ENCODE measurements at places on chromosomes 13 and 19.

DNA sequence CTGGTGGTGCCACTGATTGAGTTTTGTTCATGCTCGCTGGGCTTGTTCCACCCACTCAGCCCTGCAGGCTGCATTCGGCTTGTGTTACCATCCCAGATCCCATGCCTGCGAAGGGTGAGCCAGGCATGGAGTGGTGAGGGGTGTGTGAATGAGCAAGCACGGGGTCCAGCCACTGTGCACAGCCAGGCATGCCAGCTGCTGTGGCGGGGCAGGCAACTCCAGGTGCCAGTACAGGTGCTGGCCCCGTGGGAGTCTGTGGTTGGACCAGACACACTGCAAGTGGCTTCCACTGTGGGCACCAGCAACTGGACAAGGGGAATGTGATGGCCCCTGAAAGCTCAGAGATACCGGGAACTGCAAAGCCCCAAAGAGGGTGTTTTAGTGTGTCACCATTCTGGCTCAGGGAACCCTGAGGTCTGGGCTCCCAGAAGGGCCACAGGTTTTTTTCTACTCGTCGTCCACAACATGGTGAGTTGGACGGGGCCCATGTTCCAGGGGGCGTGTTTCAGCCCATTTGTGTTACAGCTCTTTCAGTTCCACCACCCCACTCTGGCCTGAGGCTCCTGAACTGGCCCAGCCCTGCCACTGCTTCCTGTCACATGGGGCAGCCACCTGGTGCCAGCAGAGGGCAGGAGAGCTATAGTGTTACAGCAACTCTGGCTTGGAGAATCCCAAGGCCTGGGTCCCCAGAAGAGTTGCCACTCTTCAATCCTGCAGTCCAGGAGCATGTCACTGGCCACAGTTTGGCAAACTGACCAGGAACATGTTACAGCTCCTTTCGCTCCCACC, 217.0 kb upstream of the OBI1 start:
- no peak for DNase-seq

DNA sequence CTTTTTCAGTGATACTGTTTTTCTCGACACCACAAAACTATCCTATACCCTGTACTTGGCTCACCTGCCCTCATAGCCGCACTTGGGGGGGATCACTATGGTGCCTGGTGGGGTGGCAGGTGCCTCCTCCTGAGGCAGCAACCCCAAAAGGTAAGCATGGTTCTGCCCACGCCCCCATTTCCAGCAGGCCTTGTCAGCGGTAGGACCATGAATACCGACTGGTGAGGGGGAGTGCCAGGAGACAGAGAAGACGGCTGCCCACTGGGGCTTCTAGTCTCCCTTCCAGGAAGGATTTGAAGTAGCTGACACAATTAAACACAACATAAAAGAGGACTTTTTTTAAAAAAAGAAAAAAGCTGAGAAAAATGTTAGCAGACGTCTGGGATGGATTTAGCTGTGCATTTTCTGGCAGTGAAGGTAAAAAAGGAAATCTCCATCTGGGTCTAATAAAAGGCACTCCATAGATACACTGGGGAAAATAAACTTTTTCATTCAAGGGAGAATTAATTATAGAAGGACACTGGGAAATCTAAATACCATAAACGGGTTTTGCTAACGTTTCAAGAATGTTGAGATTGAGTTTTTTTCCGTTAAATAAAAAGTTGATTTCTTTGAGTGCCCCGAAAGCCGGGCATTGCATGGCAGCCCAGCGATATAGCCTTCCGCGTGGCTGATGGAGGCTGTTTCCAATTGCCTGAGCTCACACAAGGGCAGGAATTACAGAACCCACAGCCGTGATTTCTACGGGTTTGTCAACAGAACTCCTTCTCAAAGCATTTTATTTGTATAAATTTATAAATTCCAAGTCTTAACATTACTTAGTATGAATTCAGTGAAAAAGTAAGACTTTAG, 45.1 kb downstream of the ATP11A start:
- DNase-seq: no peak

DNA sequence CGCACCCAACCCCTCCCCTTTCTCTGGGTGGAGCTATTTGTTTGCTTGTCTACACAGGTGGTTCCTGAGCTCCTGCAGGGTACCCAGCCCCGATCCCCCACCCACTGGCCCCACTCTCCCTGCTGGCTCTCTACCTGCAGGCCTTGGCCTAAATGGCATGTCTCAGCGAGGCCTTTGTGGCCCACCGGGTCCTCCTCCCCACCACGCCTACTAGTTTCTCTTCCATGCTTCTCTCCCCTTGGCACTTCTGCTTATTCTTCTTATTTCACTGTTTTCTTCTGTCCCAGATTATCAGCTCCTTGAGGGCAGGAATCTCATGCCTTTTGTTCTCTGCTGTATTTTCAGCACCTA, 57.4 kb upstream of the ZNF536 start:
- no peak for DNase-seq

DNA sequence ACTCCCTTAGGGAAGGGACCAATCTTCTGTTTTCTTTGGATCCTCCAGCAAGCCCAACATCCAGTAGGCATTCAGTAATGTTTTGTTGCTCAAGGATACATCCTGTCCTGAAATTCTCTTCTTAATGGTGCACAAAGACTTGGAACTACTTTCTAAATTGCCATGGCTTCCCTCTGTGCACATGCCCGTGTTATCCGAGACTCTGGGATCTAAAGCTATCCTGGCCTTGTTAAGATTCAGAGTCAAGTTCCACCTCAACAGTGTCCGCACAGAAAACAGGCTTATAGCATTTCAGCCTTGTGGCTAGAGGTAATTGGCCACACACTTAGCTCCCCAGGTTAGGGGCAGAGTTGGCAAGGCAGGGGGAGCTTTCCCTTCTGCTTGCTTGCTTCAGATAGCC, 71.8 kb downstream of the CBY2 start:
- no peak for DNase-seq

GRCh38 chr19:57269515-57270250, 10.6 kb upstream of the ZNF460 start:
- no peak for DNase-seq

- DNase-seq: no peak
Observed at GRCh38 chr13:91135968-91136367, 211.5 kb upstream of the MIR17HG start.

DNA sequence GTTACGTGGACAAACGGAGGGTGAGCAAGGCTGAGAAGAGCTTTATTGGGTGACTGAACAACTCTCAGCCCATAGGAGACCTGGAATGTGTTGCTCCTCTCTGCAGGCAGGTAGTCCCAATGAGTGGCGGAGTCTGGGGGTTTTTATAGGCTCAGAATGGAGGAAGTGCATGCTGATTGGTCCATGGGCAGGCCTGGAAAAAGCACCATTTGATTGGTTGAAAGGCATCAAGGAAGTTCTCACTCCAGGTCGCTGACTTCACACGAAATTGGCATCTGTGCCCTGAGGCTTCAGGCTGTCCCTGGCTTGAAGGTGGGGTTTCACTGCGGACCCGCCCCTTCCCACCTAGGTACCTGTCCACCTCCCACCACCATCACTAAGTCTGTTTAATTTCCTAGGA, 65.4 kb downstream of the SPATA13 start:
- DNase-seq: no peak

DNA sequence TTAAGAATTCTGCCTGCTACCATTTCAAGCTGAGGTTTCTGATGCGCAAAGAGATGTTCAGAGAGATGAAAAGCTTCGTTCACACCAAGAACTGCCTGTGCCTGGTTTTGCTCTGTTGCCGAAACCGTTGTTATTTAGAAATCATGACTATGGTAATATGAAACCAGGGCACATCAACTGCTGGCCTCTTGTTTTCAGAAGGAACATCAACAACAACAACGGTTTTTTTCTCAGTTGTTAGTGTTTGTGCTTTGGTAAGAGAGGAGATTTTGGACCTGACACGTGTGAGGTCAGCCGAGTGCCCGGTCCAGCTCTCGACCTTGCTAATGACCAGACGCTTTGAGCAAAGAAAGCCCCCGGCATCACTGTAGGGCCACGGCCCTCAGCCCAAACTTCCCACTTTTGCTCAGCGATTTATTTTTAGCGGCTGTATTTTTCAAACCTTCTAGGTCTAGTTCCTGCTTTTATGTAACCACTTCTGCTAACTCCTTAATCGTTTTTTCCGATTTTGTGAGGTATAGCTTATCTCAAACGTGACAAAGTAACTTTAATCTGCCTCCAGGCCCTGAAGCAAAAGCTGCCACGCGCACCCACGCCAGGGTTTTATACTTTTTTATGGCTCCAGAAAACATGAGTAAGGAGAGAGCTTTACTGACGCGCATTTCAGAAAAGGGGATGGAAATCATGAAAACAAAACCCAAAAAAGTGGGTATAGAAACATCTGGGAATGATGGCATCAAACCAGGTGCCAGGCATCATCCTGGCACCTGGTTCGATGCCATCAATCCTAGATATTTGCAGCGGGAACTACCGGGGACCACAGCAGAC, 42.0 kb downstream of the KLF2 start:
- peak; percentile 72 for DNase-seq

DNA sequence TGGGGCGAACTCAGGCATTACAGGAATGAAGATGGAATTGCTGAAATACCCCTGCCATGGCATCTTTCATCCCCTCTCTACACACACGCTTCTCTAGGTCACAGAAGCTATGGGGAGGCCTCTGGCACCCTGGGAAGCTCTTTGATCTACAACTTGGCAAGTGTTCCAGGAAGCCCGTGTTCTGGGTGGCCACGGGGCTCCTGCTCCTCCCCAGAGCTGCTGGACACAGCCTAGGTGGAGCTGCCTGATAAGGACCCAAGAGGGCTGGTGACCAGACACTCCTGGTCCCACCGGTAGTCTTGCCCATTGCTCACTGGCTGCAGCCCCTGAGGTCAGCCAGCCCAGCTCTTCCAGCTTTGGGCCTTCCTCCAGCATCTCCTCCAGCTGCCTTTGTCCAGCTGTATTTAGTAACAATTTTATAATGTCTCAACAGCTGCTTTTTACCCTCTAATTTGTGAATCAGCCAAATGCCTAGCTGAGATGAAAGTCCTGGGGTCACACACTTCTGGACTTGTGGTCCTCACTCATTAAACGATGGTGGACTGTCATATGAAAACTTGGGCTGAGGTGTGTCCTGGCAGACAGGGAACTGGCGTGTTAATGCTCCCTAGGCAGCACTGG, 72.8 kb upstream of the SPATA13 start:
- DNase-seq: no peak

DNA sequence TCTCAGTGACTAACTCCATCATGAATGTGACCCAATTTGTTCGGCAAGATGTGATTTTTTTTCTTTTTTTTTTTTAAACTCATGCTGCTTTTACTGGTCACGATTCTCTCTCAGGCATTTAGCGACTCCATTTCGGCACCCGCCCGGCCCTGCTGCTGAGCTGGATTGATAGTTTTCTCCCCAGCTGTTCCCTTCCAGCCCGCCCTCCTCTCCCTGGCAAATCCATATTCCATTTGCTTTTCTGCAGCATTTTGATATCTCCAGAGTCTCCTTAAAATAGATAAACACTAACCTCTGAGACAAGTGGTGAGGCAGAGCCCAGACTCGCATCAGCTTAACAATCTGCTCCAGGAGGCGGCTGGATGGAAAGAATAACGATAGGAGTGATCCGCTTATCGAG, 55.5 kb upstream of the KATNAL1 start:
- DNase-seq: no peak

DNA sequence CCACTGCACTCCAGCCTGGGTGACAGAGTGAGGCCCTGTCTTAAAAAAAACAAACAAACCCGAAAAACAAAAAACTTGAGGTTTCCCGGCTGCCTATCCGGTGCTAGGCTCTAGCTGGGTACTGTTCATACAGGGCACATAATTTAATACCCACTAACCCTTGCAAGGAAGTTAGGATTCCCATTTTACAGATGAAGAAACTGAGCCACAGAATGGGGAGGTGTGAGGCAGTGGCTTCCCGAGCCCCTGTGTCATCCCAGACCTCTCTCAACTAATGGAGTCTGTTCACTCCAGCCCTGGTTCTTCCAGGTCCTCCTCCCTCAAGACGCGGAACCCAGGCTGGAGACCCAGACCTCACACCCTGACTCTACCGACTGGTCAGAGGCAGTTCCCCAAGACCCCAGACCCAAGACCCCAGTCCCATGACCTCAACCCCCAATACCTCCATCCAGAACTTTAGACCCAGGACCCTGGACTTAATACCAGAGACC, 576 bp downstream of the APBA3 start:
- DNase-seq: peak; percentile 48

GRCh38 chr13:110162053-110162452, 144.9 kb downstream of the COL4A1 start:
- DNase-seq: no peak

- no peak for DNase-seq
Observed at GRCh38 chr13:103210348-103210747, 144.1 kb upstream of the SLC10A2 start.

DNA sequence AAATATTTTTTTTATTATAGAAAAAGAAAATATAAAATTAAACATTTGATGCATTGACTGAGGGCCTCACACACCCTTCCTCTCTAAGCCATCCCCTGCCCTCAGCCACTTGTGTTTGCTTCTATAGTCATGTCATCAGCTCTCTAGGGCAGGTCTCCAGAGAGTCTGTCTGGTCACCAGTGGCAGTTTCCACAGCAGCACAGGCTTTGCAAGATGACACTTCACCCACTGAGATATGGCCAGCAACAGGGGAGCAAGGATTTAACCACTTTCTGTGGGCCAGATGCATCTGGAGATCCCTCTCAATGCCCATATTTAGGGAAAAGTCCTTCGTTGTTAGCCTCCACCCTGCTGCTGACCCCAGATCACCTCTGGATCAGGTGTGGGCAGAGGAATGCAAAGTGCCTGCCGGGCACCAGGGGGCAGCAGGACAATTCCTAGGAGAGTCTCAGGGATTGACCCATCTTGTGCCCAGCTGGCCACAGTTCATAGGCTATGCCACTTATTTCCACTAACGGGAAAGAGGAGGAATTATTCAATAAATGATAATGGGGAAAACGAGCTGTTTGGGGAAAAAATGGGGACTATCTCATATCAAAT, 4.8 kb downstream of the ABCC4 start:
- no peak for DNase-seq

DNA sequence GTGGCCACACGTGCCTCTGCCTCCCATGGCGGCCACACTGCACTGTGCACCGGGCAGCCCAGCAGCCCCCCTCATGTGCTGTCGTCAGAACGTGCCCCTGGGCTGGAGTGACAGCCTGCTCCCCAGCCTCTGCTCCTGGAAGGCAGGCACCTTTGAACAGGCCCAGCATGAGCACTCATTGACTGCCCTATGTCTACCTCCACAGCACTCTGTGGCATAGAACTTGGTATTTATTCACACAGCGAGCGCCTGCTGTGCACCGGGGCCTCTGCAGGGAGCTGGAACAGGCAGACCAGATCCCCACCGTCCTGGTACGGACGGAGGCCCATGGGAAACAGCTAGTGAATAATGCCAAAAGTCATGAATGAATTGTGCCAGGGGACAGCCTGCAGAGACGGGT, 53.7 kb downstream of the DPF1 start:
- DNase-seq: no peak
